Activated CD8-positive, alpha-beta memory T cell treated with anti-CD3 and anti-CD28 coated beads for 1 hour (primary cell): ENCODE measurements at places on chromosomes 4 and X.

DNA sequence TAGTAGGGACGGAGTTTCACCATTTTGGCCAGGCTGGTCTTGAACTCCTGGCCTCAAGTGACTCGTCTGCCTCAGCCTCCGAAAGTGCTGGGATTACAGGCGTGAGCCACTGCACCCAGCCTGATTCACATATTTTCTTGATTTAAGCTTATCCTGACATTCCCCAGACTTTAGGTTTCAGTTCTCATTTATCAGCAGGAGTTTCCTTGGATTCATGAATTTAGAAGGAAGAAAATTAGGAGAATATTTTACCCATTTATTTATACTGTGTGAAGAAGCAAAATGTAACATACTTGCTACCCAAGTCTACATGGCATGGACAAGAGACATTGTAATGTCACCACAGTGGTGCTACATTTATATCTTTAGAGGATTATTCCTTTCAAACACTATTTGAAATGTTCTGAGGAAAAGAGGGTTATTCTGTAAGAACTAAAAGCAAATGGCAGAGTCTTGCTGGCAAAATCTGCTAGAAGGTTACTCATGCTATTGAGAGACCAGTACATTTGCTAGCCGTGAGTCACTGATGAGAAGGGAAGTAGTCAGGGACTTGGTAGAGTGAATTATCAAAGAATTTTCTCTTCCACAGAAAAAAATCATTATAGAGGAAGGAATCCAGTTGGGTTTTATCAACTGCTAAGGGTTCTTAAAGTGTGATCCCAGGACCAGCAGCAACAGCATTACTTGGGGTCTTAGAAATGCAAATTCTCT lies 26.1 kb upstream of the CFAP299 start:
- DNase-seq: no peak

DNA sequence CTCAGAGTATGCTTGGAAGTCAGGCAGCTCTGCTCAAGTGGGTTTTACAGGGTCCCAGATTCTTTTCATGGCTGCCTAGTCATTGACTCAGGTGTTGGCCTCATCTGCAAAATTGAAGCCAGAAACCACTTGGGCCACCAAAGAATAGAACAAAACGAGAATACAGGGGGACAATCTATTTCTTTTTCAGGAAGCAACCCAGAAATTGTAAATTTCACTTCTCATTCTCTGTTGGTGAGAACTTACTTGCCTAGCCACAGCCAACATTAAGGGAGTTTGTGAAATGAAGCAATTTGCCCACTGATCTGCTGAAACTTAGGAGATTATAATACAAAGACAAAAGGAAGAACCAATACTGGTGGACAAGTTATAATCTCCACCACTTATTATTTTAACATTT lies 8.6 kb upstream of the TKTL2 start:
- DNase-seq: no peak

DNA sequence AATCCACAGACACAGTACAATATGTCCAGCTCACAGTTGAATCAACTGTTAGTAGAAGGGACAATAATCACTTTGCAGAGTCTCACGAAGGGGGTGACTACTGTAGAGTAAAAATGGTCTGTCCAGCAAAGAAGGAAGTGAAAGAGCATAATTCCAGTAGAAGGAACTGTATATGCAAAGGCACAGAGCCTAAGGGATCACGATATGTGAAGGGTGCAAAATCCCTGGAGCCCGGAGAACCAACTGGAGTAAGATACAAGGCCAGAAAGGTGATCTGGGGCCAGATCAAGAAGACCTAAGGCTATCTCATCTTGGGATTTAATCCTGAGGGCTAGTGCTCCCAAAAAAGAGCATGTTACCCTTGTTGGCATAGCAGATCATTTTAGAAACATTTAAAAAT lies 192.7 kb upstream of the LDB2 start:
- no peak for DNase-seq

DNA sequence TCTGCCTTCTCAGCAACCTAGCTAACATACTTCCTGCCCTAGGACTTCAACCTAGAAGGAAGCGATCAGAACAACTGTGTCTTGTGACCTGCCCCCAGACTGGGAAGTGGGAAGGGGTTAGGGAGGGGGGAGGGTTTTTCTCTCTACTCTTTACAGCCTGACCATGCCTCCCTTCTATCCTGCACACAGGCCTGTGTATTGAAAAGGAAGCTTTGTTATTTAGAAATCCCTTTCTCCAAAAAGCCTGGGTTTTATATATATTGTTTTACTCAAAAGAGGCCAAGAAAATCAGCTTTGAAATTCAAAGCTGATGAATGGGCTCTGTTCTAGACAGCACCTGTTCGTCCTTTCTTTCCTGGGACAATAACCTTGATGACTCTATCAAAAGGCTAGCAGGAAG lies 35.2 kb upstream of the SMS start:
- DNase-seq: no peak

DNA sequence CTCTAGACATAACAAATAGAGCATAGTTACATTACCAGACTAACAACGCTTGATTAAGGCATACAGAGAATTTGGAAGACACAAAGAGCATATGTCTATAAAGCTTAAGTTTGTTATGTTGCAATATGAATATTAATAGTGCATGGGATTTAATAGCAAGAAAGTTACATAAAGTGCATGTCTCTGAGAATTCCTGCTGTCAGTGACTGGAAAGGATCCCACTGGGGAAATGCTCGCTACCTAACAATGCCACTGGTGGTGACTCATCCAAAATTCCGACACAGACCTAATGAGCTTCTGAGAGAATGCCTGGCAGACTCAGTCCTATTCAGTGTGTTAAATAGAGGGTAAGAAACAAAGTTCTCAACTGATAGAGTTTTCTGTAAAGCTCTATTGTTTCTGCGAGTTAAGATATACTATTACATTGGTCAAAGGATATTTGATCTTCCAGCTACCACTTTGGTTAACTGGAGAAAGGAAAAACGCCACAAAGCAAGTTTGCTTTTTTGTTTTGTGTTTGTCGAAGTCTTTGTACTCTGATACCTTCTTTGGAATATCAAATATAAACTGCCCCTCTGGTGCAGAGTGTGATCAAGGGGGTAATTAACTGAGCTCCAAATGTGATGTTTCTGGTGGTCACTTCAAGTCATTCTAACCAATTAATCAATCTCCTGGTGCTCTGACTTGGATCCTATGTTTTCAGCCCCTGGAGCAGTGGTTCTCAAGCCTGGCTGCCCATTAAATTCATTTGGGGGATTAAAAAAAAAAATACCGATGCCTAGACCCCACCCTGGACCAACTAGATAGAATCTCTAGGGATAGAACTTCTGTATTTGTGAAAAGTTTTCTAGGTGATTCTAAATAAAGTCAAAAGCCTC lies 107.9 kb downstream of the PALLD start:
- no peak for DNase-seq

- no peak for DNase-seq
Observed at GRCh38 chr4:183256756-183257385, 63.2 kb downstream of the CLDN22 start.

DNA sequence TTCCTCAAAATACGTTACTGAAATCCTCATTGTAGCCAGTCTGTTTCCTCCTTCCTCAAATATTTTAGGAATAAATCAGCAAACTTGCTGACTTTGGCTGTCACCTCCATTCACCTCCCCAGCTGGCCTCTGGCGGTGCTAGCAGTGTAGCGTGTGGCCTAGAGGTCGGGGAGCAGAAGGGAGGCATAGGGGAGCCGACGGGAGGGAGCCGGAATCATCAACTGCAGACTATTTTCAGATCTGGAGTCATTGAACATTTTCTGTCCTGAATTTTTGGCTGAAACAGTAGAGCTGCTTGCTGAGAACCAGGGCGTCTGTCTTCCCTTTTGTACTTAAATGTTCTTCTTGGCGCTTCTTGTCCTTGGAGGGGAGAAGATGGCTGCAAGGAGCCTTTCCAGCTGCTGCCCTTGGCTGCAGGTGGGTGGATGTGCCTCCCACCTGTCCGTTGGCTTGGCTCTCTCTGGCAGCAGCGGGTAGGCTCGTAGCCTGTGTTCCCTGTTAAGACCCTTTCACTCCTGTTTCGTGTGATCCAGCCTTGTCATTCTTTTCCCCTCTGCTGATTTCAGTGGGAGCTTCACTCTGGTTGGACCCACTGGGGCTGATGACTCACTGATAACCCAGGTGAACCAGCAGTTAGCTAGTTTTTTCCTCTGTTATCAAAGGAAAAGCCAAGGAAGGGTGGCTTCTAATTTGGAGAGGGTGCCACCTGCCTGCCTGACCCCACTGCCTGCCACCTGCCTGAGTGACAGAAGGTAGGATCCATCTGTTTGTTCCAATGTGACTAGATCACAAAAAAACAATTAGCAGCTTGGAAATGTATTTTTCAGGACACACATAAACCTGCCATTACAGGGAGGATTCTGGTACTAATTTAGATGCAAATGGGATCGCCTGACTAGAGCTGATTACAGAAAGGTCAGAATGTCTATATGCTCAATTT lies 135.9 kb downstream of the GATB start:
- DNase-seq: no peak

- no peak for DNase-seq
Observed at GRCh38 chr4:182955411-182955810, 38.2 kb upstream of the DCTD start.

GRCh38 chr4:7394681-7395451 lies 39.9 kb downstream of the PSAPL1 start:
- DNase-seq: no peak

- no peak for DNase-seq
Observed at GRCh38 chr4:69058410-69059059, 37.7 kb upstream of the UGT2B7 start.

DNA sequence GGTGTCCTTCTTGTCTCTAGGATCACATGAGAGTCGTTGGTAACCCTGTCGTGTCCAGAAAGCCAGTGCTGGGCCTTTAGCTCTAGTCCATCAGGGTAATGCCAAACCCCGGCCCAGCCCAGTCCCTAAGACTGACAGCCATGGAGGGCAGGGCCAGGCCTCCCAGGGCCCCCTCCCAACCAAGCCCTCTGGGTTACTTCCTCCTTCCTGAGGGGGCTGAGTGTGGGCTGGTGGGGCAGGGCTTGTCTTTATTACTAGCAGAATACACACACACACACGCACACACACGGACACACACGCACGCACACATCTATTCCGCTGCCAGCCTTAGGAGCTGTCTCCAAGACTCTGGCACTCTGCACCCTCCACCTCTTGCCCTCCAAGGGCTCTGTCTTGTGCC lies 35.6 kb upstream of the CDKN2AIP start:
- DNase-seq: no peak
